Sciatic nerve (tissue), 2 donors: ENCODE measurements at places on chromosomes 2 and 18.

DNA sequence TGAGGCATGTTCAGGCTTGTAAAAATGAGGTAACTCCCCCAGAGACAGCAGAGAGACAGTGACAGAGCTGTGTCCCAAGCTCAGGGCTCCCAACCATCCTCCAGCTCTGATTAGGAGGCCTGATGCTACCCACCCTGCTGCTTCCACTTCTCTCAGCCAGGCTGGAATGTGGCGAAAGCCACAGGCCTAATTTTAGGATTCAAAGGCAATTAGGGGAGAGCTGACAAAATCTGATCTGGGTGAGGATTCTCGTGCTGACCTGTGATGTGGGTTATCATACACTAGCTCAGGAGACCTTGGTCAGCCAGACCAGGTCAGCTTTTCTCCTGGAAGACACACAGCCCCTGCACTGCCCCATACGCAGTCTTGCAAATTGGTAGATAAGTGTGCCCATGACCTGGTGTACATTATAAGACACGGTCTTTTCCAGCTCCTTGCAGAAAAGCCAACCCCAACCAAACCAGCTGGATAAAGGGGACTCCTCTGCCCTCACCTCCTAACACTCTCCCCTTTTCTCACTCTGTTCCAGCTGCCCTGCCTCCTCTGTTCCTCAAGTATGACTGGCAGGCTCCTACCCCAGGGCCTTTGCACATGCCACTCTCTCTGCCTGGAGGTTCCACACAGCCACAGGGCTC lies 225.9 kb downstream of the MGAT5 start:
- no peak for DNase-seq

DNA sequence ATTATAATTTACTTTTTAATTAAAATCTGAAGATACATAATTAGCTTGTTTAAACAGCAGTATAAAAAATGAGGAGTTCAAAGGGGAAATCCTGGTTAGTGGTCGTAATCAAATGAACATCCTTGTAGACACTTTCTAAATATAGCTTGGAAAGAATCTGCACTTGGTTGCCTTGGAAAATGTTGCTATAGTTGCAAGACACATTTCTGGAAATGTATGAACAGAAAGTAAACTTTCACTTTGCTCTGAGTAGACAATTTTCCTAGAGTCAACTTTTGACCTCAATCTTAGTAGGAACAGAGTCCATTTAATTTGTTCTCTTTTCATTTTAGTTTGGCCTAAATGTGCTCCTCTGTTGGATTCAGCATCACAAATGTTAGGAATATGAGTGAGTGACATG lies 38.3 kb downstream of the GCA start:
- no peak for DNase-seq

DNA sequence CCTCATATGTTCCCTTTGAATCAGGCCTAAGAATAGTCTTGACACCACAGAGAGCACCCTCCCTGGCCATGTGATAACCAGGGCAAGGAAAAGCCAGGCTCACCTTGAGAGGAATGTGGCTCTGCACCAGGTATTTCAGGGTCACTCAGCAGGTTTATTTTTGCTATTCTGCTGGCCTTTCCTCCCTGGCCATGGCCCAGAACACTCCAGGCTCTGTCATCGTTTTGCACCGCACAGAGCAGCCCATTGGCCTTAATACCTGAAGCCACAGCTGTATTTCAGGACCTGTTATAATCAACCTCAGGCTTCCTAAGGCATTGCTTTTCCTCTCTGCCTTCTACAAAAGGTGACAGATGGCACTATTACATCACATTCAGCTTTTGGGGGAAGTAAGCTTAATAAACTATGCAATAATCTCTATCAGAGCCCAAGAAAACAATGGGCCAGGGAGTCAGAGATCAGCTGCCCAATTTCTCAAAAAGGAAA lies 668.3 kb downstream of the IRS1 start:
- DNase-seq = no peak

- no peak for DNase-seq
These were observed 3.4 kb downstream of the SGPP2 start for GRCh38 chr2:222427646-222428301.

- no peak for DNase-seq
These were observed 27.4 kb upstream of the CATIP start for GRCh38 chr2:218329027-218329825.

DNA sequence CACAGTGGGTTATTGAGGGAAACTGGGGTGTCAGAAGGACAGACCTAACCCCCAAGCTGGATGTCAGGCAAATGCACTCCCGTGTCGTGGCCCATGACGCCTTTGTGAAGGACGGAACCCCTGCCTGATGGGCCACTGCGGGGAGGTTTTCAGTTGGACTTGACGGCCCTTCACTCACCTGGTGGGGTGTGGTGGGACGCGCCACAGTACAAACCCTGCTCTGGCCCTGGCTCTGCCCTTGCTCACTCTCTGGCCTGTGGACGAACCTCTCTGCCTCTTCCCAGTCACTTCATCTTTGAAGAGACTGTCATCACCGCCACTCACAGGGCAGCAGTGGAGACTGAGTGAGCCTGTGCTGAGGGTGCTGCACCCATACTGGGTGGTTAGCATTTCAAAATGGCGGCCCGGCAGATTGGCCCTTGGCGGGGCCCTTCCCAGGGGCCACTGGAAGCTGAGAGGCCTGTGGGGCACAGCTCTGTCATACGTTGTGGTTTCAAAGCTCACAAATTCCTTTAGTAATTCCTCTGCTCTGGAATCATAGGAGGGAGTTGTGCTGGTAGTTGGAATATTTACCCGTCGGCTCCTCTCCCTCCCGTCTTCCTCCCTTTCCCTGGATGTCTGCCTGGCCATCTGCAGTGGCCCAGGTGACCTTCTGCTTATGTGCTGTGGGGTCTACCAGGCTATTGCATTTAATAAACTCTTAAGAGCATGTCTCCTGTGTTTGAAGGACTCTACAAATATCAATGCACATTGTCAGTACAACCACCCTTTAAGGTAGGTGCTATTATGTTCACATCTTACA lies 200.6 kb downstream of the CTIF start:
- no peak for DNase-seq

DNA sequence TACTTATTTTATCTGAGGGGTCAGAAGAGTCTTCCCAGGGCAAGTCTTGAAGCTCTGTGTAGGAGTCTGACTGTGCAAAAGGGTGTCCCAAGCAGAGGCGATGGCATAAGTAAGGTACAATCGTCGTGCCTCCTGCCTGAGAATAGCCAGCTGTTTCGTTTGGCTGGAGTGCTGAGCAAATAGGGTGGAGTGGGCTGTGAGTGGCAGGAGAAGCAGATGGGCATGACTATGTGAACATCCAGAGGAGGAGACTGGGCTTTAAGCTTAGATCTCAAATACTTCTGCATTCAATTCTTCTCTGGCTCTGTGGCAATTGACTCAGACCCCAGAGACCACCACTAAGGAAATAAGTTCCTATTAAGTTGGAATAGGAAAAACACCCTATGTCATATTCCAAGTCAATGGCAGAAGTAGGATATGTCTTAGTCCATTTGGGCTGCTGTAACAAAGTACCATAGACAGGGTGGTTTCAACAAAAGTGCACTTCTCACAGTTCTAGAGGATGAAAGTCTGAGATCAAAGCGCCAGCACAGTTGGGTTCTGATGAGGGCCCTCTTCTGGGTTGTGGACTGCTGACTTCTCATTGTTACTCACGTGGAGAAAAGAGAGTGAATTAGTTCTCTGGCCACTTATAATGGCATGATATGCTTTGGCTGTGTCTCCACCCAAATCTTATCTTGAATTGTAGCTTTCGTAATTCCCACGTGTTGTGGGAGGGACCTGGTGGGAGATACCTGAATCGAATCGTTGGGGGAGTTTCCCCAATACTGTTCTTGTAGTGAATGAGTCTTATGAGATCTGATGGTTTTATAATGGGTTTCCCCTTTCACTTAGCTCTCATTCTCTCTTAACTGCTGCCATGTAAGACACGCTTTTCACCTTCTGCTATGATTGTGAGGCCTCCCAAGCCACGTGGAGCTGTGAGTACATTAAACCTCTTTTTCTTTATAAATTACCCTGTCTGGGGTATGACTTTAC lies 120.2 kb downstream of the LPIN1 start:
- DNase-seq = no peak

DNA sequence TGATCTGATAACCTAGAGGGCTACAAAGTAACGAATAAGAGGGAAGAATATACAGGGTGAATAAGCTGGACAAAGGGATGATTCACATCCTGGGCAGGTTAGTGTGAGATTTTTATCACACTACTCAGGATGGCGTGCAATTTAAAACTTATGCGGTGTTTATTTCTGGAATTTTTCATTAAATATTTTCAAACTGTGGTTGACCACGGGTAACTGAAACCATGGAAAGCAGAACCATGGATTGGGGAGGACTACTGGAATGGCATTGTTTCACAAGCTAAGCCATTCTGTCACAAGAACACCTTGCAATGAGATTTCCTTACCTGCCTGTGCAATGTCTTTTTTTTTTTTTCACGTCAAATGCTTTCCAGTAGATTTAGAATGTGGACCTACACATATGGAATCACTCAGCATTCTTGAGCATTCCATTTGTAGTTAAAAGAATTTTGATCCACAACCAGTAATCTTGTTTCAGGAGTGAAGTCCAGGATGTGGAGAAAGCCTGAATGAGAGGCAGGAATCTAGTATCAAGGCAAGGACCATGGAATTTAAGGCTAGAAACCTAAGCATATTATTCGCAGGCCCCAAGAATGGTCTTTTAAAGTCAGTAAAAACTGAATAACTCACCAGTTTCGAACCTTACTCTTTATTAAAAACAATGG lies 8.0 kb upstream of the CDK15 start:
- no peak for DNase-seq

DNA sequence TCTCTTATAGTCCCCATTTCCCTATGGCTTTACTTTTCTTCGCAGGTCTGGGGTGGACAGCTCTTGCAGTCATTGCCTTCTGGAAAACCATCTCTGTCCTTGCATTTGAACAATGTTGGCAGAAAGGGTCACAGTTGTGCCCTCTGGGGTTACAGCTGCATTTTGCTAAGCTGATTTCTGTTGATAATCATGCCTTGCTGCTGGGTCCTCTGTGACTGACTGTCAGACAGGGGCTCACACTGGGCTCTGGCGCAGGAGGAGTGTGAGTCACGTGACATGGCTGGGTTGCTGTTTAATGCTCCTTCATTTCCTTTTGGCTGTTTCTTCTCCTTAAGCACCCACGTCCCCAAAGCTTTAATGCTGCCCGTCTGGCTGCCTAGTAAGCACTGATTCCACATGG lies 196.6 kb upstream of the LHCGR start:
- DNase-seq = no peak

DNA sequence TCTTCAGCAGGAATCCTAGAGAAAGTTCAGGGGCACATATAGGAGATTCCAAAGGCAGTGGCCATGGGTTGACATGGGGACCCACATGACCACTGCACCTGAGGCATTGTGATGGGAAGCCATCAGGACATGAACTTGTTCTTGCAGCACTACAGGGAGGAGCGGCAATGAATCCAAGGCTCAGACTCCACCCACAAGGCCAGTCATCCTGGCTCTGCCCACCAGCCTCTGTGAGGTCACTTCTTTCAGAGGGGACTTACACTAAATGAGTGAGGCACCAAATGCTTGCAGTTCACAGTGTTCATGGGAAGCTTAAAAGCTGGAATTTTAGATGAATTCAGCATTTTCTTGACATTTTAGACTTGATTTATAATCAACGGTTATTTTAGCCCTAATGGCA lies 254.2 kb downstream of the SETBP1 start:
- DNase-seq = no peak

DNA sequence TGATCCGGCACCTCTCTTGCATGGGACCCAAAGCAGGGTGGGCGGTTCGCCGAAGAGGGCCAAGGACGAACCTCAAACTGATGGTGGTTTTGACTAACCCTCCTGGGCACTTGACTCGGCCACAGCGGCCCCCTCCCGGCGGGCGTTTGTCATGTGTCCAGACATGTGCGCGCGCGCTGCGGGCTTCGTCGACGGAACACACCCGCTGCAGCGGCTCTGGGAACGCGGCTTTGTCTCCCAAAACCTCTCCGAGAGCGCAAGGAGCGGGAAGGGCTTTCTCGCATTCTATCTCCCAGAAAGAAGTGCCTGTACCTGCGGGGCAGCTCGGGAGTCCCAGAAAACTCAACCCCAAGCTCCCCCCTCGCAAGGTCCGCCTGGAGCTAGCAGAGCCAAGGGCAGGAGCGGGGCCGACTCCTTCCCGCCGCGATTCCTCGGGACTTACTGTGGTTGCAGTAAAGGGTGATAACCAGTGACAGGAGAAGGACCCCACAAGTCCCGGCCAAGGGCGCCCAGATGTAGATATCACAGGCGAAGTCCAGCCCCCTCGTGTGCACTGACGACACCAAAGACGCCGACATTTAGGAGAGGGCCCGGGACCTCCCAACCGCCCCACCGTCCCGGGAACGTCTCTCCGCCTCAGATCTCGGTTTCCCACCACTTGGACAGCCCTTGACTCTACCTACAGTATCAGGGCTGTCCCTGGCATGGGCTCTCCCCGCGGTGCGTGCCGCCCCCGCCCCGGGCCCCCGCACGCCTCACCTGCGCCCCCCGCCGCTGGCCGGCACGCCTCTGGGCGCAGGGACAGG lies 1.6 kb downstream of the CD8A start:
- peak; percentile 61 for DNase-seq

DNA sequence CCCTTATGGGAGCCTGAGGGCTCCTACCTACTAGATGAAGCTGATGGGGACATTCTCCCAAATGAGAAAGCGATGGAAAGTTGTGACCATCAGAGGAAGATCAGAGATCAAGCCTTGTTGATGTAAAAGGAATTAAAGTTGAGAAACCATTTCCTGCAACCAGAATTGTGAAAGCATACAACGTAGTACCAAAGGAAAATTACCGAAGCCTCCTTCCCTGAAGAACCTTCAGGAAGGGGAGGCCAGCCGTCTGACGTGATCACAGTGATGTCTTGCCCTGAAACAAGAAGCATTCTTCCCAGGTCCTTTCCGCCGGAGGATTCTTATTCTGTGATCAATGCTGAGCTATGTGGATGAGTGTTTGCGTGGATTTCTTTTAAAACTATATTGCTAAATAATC lies 211.6 kb upstream of the TNP1 start:
- DNase-seq = no peak

DNA sequence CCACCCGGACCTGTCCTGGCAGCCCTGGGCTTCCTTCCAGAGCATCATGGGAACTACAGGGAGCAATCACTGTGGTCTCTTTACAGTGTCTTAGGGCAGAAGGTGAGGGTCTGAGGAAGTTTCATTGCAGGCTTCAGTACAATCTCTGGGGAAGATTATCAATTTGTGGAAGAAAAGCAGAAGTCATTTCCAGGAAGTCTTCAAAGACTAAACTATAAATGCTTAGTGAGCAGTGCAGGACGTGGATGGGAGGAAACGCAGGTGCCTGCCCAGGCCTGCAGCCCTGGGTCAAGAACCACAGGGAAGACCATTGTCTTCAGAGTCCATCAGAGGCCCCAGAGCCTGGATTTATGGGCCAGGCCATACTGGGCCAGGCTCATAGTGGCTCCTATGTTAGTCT lies 54.3 kb downstream of the INO80C start:
- DNase-seq = no peak

- DNase-seq = no peak
These were observed 1607.3 kb upstream of the CELF4 start for GRCh38 chr18:39172695-39173421.

GRCh38 chr2:67701011-67701410 lies 303.9 kb downstream of the ETAA1 start:
- no peak for DNase-seq
